ENCODE measurements at places on chromosomes 12 and 14.
A peak's percentile ranks its signal among the peaks of the same experiment; 100 is the strongest.

GRCh38 chr12:124032265-124032886 is 59.4 kb downstream of the ZNF664 start:
- DNase-seq = peak; percentile 93

- no peak for DNase-seq
Observed at GRCh38 chr12:24414480-24414879, 465.0 kb upstream of the SOX5 start.

- DNase-seq = no peak
Observed at GRCh38 chr14:106174206-106174605, 647.8 kb downstream of the TMEM121 start.

DNA sequence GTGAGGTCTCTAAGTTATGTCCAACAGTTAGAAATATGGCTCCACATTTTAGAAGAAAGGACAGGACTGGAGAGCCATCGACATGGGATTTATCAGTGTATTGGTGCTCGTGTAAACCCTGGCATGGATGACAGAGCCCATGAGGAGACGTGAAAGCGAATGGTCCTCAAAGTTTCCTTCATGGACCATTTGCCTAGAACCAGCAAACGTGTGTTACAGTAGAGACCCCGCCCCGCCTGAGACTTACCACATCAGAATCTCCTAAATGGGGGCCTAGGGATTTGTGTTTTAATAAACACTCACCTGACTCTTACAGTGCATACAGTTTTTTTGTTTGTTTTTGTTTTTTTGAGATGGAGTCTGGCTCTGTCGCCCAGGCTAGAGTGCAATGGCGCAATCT is 12.2 kb downstream of the EVL start:
- DNase-seq = no peak

DNA sequence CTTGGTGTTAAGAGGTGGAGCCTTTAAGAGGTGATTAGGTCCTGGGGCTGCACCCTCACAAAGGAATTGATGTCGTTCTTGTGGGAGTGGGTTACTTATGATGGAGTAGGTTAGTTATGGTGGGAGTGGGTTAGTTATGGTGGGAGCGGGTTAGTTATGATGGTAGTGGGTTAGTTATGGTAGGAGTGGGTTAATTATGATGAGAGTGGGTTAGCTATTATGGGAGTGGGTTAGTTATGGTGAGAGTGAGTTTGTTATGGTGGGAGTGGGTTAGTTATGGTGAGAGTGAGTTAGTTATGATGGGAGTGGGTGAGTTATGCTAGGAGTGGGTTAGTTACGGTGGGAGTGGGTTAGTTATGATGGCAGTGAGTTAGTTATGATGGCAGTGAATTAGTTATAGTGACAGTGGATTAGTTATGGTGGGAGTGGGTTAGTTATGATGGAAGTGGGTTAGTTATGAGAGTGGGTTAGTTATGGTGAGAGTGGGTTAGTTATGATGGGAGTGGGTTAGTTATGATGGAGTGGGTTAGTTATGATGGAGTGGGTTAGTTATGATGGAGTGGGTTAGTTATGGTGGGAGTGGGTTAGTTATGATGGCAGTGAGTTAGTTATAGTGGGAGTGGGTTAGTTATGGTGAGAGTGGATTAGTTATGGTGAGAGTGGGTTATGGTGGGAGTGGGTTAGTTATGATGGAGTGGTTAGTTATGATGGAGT is 22.6 kb upstream of the SFSWAP start:
- no peak for DNase-seq

DNA sequence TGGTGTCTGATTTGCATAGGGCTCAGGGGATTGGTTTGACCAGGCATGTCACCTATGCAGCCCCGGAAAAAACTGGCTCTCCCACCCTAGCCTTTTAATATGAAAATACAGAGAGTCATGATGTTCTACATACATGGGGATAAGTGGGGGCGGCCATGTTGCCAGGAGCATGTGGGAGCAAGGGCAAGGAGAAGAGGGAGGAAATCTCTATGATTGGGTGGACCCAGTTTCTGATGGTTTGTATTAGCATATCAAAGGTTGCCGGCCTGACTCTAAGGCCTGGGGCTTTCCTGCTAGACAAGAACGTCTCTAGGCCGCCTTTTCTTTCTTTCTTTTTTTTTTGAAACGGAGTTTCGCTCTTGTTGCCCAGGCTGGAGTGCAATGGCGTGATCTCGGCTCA is 123.4 kb upstream of the CPSF6 start:
- DNase-seq = no peak

DNA sequence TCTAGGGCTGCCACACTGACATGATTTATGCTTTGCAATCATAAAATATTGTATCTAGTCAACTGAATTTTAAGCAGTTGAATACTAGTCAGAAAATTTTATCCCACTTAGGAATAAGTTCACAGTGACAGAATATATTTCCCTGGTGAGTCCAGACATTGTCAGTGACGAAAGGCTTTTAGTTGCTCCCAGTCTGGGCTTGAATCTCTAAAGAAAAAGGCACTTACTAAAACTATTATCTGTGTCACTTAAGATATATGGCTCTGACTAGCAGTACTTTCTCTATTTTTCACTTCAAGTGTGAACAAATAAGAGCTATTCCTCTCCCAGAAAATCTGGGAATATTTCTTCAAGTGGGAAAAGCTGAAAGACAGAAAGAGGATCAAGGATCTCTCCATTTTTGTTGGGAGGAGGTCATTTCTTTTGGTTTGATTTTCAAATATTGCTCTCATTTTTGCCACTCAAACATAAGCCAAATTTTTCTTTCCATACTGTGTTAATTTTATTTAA is 1262.3 kb upstream of the USP15 start:
- no peak for DNase-seq

GRCh38 chr12:131946757-131947156 is 3.0 kb upstream of the EP400 start:
- DNase-seq = peak; percentile 76

DNA sequence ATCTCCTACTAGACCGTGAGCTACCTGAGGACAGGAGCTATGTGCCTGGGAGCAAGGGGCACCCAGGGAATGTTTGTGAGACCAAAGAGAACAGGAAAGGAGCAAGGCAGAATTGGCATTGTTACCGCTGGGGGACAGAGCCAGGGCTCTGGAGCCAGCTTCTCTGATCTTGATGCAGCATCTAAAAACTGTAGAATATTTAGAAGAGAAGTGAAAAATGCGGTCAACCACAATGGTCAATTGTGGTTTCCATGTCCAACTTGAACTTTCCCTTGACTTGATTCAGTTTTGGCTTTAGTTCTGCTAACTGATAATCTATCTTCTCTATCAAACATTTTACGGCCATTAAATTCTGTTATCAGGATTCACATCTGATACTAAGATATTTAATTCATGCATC is 201.2 kb downstream of the ANO4 start:
- no peak for DNase-seq

DNA sequence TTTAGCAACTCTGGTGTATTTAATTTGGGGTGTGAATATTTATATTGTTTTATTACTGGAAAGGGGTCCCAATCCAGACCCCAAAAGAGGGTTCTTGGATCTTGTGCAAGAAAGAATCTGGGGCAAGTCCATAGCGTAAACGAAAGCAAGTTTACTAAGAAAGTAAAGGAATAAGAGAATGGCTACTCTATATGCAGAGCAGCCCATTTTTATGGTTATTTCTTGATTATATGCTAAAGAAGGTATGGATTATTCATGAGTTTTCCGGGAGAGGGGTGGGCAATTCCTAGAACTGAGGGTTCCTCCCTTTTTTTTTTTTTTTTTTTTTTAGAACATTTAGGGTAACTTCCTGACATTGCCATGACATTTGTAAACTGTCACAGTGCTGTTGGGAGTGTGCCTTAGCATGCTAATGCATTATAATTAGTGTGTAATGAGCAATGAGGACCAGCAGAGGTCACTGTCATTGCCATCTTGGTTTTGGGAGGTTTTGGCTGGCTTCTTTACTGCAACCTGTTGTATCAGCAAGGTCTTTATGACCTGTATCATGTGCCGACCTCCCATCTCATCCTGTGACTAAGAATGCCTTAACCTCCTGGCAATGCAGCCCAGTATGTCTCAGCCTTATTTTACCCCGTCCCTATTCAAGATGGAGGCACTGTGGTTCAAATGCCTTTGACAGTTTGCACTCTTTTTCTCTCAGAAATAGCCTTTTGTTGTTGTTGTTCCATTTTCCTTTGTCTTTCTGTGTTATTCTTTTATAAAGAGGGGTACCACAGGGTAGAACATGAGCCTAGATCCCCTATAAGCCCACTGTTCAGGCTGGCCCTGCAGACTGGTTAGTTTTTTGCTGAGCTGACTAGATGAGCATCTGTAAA is 75.5 kb upstream of the DCD start:
- DNase-seq = no peak

DNA sequence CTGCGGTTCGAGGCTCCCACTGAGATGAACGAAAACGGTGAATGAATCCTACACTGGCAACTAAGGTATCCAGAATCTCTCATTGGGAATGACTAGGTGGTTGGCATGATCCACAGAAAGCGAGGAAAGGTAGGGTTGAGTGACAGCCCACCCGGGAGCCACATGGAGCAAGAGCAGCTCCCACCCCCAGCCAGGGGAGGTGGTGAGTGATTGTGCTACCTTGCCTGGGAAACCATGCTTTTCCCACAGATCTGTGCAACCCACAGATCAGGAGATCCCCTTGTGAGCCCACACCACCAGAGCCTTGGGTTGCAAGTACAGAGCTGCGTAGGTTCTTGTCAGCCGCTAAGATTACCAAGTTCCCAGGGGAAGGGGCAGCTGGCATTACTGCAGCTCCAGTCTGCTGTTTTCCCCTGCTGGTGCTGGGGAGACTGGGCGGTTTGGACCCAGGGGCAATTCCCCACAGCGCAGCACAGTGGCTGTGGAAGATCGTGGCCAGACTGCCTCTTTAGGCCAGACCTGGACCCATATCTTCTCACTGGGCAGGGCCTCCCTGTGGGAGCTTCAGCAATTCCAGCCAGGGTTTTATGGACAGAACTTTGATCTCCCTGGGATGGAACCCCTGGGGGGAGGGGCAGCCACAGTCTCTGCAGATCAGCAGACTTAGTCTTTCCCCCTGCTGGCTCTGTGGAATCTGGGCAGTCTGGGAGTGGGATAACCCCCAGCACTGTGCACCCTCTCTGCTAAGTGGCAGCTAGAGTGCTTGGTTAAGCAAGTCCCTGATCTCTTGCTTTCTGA is 44.6 kb upstream of the PPP4R3A start:
- DNase-seq = no peak

DNA sequence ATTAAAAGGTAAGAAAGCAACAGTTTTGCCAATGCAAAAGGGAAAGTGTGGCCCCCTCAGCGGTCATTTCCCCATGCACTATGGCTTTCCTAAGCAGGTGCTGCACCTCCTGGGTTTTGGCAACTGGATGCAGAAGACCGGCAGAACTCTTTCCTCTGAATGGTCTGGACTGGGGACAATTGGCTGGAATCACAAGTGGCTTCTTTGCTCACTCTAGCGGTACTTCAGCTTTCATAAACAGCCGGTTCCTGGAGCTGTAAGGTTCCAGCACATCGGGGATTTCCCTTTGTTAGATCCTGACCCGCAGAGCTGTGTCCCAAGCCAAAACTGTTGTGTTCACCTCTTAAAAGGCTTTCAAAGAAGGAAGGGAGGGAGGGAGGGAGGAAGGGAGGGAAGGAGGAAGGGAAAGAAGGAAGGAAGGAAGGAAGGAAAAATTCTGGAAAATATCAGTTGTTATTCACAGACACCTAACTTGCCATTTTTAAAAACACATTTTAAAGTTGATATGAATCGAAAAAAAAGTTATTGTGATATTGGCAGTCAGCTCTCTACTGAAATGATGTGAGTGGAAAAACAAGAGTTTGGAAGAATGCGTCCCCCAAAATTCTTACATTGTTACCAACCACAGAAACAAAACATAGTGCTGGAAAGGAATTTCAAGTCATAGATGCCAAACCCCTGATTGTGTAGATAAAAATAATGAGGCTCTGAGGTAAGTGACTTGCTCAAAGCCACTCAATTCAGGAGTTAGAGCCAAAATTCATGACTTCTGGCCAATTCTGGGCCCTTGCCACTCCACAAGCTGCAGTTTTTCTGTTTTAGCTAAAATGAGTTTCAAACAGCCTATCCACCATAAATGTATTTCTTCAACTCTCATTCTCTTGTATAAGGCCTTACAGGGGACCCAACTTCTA is 220.6 kb upstream of the HMGA2 start:
- peak; percentile 44 for DNase-seq

DNA sequence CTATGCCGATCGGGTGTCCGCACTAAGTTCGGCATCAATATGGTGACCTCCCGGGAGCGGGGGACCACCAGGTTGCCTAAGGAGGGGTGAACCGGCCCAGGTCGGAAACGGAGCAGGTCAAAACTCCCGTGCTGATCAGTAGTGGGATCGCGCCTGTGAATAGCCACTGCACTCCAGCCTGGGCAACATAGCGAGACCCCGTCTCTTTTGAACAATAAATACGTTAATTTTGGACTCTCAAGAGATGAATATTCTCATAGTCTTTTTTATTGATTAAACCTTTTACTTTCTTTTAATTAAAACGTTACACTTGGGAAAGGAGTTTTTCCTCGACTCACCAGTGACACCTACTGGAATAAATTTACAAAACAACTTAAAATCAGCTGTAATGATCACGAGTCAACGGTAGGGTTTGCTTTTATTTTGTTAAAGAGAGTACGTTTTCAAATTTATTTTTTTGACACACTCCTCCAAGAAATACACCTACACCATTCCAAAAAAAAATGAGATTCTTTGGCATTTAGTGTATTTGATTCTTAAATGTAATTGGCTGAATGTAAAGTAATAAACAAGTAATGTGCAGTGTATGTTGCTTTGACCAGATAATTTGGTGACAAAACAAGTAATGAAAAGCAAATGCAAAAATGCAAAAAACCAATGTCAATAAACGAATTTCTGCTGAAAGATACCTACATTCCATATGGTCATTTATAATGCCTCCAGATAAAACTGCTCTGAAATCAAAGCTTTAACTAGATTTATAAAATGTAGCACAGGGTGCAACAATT is 687 bp upstream of the RPS29 start:
- DNase-seq = peak; percentile 79

DNA sequence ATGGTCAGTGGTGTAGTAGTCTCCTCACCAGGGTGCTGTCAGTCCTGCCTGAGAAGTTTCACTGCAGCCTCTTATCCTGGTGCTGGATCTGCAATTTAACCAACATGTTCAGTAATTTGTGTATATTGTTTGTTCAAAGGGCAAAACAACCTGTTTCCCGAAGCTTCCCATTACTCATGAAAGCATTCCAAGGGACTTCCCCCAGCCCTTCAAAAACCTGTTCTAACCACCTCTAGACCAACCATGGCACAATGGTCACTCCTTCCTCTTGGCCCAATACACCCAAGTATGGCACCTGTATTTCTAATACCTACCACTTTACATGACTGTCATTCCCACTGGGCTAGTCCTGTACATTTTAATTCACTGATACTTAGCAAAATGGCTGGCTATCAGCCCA is 12.1 kb downstream of the CKAP4 start:
- no peak for DNase-seq

GRCh38 chr12:41930866-41931437 is 213.7 kb downstream of the GXYLT1 start:
- no peak for DNase-seq

DNA sequence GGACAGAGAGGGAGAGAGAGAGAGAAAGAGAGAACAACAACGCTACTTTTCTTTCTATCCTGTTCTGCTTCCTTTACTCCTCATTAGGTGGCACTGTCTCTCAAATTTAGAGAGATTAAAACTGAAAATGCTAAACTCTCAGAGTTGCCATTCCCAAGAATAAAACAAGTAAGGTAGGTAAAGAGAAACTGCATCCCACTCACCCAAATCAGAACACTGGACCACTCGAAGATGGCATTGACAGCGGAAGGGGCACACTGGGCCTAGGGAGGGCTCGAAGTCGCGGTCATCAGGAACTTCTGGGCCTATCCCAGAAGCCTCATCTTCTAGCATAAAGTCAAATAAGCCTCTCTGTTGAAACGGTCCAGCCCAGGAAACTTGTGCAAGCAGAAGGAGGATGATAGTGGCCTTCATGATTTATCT is 4.5 kb downstream of the DCN start:
- no peak for DNase-seq

All from osteoblast (primary cell).